ENCODE measurements at places on chromosomes 6 and 20.

- DNase-seq, result no peak
Measured at GRCh38 chr6:157030755-157031154, 253.6 kb downstream of the ARID1B start.

- no peak for DNase-seq
Measured at GRCh38 chr6:11634948-11635347, 97.4 kb downstream of the TMEM170B start.

GRCh38 chr6:137705160-137706082 is 161.6 kb upstream of the TNFAIP3 start:
- peak; percentile 43 for DNase-seq

DNA sequence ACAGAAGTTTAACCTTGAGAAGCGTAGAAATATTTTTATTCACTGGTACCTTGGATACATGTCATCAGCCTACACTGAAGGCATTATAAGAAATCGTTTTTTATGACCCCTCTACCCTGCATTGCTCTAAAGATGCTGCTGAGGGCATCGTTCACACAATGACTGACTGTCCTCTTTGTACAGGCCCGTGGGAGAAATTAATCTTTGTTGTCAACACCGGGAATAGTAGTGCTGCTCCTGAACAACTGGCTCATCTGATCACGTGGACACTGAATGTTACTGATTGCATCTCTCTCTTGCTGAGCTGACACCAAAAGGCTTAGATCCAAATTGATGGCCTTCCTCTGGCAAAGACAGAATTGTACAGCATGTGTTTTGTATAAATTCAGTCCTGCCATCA is 157.1 kb upstream of the SMLR1 start:
- DNase-seq, result no peak

- no peak for DNase-seq
Measured at GRCh38 chr6:89359561-89359960, 7.0 kb upstream of the UBE2J1 start.

GRCh38 chr6:4777394-4777935 is 1.3 kb downstream of the CDYL start:
- no peak for DNase-seq

- no peak for DNase-seq
Measured at GRCh38 chr20:24406750-24407149, 62.7 kb upstream of the SYNDIG1 start.

DNA sequence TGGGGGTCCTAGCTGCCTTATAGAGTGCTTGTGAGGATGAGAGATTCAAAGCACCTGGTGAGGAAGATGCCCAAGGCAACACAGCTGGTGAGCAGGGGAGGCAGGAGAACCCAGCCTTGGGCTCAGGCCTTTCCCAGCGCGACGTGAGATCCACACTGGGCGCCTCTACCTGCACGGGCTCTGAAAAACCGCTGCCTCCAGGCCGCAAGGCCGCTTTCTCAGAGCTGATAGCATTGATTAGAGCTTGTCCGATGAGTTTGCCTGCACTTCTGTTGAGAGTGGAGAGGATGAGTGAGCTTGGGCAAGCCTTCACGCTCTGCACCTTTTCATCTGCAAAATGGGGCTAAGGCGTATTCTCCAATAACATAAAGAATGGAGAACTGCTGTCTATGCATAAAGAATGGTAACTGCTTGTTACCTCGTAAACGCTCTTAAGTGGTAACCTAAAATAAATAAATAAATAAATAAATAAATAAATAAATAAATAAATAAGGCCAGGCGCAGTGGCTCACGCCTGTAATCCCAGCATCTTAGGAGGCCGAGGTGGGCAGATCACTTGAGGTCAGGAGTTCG is 916 bp downstream of the PABPC1L start:
- no peak for DNase-seq

DNA sequence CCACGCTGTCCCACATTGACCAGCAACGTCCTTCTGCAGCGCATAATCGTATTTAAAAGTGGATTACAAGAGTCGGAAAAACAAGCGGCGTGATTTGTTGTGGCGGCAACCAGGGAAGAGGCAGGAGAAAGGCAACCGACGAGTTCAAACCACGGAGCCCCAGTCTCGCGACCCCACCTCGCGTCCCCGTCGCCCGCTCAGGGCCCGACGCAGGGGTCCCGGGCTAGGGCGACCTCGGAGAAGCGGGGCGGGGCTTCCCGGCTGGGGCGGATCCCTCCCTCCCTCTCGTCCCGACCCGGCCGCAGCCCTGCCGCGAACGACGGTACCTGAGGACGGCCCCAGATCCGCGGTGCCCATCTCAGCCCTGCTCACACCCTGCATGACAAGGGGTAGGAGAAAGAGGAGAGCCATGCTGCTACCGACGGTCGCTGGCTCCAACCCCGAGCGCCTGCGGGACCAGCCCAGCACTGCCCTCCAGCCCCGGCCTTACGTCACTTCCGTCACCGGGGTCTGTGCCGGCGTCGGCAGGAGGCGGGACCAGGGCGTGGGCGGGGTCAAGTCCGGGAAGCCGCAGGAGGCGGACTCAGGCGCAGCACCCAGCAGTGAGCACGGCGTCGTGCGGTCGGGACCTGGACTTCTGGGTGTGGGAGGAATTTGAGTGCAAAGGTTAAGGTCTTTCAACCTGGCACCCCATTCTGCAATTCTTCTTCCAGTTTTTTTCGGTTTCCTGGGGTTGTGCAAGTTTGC is at the start of gene IFNGR1:
IFNGR1 (minus strand) TSS at position 469 of the 747 bp plus-strand sequence; CDS start at position 411, 58 bp downstream.
- DNase-seq, result peak; percentile 96

GRCh38 chr6:42100029-42100901 is 42.2 kb downstream of the C6orf132 start:
- DNase-seq, result peak; percentile 63

- DNase-seq, result no peak
Measured at GRCh38 chr20:48339986-48340882, 487.6 kb downstream of the PREX1 start.

- DNase-seq, result no peak
Measured at GRCh38 chr20:62648318-62648995, 6.2 kb downstream of the SLCO4A1 start.

- no peak for DNase-seq
Measured at GRCh38 chr6:18422136-18422535, 35.0 kb downstream of the RNF144B start.

DNA sequence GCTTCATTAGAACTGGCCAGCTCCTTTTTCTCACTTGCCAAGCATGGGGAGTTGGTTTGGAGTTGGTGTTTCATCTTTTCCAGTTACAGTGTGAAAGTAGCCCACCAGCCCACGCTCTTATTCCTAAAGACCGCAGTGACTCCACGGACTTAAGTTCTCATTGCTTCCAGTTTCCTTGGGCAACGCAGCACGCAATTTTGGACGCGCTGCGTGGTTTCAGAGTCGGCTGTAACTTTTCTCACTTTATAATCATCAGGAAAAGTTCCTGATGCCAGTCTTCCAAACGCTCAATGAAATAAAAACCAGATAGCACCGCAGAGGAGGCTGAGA is 381 bp upstream of the PEX7 start:
- no peak for DNase-seq

- DNase-seq, result no peak
Measured at GRCh38 chr20:46376196-46376785, 30.1 kb downstream of the ELMO2 start.

GRCh38 chr6:107767637-107768036 is 56.5 kb downstream of the SCML4 start:
- DNase-seq, result no peak

DNA sequence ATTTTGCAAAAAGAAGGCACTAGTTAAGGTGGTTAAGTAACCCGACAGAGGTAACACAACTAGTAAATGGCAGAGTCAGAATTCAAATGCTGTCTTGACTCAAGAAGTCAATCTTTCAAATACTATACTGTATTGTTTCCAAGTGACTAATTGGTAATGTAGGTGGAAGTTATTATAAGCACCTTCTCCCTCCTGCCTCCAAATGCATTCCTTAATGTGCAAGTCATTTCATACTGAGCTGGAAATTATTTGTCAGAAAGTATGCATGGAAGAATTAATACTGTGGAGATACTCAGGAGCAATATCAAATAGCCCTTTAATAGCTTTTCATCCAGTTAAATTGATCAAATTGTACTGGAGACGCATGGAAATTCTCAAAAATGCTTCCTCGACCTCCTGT is 579.1 kb downstream of the DOK5 start:
- no peak for DNase-seq

DNA sequence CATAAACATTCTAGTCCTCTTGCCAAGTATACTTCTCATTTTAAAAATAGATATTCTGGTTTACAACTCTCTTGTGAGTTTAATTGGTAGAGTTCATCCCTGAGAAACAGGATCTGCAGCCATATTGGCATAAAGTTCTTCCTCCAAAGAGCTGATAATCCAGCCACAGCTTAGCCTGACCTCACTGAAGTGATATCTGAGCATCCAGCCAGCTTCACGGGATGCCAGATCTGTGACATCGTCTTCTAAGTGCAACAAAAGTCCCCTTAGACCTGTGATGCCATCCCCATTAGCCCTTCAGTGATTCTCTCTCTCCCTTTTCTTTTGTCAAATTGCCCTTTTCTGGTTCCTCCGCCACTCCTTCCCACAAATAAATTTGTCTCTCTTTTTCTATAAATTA is 180.6 kb upstream of the STXBP5 start:
- DNase-seq, result no peak

GRCh38 chr6:43767553-43768505 is 2.2 kb upstream of the VEGFA start:
- no peak for DNase-seq

GRCh38 chr6:101290346-101290745 is 103.2 kb upstream of the GRIK2 start:
- no peak for DNase-seq

- DNase-seq, result no peak
Measured at GRCh38 chr20:13322621-13323020, 101.5 kb downstream of the ISM1 start.

GRCh38 chr6:1535295-1535694 is 74.4 kb upstream of the FOXC1 start:
- DNase-seq, result no peak

DNA sequence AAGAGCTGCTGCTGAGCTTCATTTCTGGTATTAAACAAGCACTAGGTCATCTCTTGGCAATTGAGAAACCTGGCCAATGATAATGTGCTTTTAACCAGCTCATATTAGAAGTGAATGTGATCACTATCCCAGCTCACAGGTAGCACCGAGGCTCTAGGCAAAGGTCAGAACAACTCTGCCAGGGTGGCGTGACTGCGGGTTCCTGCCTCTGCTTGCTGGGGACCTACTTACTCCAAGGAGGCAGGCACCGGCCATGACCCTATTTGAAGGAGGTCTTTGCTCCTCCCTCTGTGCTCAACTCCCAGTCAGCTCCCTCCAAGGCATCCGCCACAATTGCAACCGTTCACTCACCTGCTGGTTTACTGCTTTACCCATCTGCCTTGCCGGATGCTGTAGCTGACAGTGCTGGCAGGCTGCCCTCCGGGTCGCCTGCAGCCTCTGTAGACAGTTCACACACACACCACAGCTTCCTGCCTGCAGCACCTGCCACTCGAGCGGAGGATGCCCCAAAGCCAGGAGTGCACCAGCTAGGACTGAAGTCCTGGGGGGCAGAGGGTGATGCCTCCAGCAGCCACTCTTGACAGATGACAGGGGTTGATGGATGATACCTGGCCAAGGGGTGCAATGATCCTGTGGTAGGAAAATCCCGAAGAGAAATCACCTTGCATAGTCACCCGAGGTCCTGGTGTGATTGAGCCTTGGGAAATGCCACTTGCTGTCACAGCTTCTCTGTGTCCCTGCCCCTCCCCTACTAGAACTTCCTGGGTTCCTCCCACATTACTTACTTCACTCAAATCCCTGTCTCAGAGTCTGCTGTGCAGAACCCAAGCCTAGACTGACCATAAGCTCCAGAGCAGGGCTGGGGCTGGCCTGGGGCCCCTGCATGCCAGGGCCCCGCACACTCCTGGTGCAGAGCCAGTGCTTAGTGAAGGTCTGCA is 8.8 kb upstream of the VSX1 start:
- peak; percentile 43 for DNase-seq

DNA sequence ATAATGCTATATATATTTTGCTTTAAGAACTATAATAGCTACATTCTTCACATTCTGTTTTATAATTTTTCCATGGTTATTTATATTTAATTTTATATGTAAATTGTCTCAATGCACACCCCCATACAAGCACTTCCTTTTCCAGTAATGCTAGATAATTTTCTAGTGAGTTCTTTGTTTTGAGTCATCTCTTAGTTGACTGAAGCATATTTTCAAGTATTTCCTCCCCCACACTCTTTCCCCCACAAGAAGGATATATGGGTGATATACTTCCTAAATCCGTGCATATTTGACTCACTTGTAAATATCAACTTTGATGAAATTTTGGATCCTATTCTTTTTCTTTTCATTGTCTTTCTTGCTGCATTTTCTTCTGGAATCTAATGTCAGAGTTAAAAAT is 82.1 kb upstream of the SRSF6 start:
- DNase-seq, result no peak

DNA sequence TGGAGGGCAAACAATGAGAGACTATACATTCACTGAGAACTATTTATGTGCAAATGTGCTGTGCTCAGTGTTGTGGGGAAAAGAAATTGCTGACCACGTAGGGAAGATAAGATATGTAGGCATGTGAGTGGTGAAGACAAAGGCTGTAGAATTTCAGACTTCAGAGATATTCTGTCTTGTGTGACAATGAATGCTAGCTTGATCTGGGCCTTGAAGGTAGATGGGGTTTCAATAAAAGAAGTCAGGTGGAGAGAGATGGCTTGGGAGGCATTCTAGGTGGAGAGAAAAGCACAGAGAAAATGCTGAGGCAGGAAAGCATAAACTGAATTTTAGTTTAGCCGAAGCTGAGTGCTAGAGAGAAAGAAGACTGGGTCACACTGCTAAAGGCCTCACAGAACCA is 56.8 kb upstream of the EEF1A1 start:
- DNase-seq, result no peak

DNA sequence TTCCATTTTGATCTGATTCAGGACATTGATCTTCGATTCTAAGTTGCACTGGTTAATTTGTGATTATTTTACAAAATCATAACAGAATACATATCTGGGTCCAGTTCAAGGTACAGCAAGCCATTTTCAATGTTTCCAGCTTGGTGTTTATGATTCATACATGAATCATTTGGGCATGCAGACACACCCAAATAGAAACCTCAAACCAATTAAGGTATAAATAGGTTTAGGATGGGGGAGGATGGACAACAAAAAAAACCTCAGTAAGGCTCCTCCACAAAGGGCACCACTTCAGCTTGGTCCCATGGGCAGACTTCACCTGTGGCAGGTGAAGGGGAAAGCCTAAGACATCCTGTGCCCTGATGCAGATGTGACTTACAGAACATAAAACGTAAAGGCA is 192.7 kb downstream of the KHDC1L start:
- no peak for DNase-seq

- no peak for DNase-seq
Measured at GRCh38 chr6:28615955-28616747, 90.5 kb downstream of the GPX5 start.

DNA sequence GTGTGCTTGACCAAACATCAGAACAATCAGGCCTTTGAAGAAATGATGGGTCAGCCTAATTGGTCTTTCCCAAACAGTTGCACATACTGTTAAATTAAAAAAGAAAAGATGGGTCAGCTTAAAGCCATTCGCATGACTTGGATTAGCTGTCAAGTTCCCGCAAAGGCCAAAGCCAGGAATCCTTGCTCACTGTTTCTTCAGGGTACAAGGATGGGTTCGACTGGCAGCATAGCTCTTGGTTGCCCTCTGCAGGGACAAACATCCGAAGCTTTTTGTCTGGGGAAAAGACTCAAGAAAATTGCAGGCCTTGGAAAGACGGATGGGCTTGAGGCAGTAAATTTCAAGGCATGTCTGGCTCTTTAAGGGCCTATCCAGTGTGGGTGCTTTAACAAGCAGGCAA is 168.0 kb downstream of the HDGFL1 start:
- DNase-seq, result no peak

GRCh38 chr6:21771626-21772320 is 178.2 kb downstream of the SOX4 start:
- DNase-seq, result no peak
